ENCODE measurements at places on chromosomes 4 and X. TPM values are rescaled to one million over a fixed set of nuclear protein-coding genes. Genes with fewer than 3 reads are reported as not detected.

DNA sequence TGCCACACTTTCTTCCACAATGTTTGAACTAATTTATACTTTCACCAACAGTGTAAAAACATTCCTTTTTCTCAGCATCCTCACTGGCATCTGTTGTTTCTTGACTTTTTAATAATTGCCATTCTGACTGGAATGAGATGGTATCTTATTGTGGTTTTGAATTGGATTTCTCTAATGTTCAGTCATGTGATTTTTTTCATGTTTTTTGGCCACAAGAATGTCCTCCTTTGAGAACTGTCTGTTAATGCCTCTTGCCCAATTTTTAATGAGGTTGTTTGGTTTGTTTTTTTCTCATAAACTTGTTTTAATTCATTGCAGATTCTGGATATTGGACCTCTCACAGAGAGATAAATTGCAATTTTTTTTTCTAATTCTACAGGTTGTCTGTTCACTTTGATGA lies 1195.2 kb downstream of the TECRL start:
- no peak for DNase-seq

DNA sequence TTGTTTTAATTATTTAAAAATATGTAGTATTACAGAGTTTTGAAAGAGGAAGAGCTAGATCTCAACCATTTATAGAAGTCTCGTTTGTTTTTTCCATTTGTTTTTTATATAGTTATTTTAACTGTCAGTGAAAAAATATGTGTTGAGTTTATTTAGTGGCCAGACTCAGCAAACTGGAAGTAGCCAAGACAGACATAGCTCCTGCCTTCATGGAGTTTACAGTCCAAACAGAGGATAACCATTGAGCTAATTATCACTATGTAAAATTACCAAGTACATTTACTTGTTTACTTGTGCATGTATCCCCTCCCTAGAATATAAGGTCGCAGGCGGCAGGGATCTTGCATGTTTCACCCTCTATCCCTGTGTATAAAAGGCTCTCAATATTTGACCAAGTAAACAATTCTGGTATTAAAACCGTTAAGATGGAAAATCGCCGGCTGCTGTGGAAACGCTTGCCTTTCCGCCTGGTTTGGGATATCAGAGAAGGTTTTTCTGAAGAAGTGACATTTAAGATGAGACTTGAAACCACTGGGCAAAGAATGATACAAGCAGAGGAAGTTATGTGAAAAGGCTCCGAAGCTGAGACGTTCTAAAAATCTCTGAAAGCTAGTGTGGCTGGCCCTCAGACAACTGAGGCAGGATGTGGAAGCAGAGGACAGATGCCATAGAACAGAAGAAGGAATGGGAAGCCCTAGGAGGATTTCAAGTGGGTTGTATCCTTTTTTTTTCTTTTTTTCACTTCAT lies 1.3 kb upstream of the CCNI start:
- DNase-seq = no peak

- DNase-seq = no peak
Measured at GRCh38 chrX:115214151-115214550, 19.7 kb downstream of the LRCH2 start.

DNA sequence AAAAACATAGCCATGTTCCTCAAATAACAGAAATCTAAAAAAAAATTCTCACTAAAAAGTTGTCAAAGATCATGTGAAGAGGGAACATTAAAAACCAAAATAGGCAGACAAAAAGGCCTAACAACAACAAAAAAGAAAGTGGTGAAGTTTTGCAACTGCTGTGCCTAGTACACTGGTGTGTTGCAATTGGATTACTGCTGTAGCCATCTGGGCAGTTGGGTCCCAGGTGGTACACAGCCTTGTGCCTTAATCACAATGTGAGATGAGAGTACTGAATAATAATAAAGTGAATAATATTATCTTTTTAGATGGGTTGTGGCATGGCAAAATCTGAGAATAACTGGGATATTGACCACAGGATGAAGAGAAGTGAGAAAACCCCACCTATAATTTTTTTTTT lies 12.0 kb downstream of the C4orf54 start:
- no peak for DNase-seq

DNA sequence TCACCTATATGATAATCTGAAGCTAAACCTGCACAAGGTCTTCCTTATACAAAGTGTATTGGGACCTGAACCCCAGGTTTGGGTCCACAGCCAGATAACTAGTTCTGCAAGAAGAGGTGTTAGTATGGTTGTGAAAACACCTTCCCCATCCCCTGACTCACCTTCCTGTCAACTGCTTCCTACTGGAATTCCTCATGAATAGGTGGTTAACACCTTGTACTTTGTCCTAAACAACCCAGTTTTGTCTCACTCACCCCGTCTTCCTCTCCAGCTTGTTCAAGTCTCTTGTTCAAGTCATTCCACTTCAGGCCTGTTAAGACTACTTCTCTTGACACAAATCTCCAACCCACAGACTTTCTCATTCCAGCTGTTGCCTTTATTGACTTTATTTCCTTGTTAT lies 45.5 kb downstream of the CCNG2 start:
- DNase-seq = no peak

The CTAG1B gene
- not detected for total RNA-seq

The CYTL1 gene
- not detected for total RNA-seq

The GRIPAP1 gene
- total RNA-seq = 15.9 TPM

The MSMO1 gene
- 72.3 TPM for total RNA-seq

The RAB9B gene
- 3.3 TPM for total RNA-seq

The SPANXA2 gene
- total RNA-seq = 2.1 TPM

The PCSK1N gene
- 16.5 TPM for total RNA-seq

Data from A172 (cell line).